ENCODE measurements at places on chromosomes 1 and 21.

DNA sequence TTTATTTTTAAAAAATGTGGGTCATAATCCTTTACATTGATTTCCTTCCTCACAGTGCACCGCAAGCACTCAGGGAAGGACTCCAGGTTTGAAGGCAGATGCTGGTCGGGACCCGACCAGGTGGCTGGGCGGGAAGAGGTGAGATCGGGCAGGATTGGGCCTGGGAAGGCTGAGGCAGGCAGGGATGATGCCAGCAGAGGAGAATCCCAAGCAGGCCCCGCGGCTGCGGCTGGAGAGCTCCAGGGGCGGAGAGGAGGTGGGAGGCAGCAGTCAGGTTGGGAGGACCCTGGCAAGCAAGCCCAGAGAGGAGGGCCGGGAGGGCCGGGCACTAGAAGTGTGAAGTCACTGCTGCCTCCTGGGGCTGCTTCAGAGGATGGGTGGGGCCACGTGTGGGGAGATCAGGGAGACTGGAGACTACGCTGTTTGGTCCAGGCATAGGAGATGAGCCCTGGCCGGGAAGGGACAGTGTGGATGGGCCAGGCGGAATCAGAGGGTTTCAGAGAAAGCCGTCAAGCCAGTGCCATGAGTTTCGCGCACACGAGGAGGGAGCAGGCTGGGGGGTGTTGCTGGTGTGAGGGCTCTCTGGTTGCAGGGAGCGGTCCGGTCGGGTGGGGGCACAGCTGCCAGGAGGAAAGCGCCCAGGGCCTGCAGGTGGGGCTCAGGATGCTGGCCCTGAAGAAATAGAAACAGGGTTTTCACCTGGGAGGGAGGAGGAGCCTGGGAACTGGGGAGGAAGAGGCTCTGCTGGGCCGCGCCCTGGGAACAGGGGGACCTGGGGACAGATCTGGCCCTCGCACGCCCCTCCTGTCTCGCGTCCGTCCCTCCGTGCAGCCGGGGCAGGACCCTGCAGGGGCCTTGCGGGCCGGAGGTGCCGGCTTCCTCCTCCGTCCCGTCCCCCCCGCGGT is 888 bp upstream of the COL18A1 start:
- peak overlapping the region; percentile 44 for H3K4me3 ChIP-seq
- no peak overlapping the region for H3K27ac ChIP-seq
- no peaks in the 10 kb centered on the region for H3K36me3 ChIP-seq
- DNase-seq, result no peak
- peaks cover 5% of the 10 kb centered on the region for H3K4me1 ChIP-seq

DNA sequence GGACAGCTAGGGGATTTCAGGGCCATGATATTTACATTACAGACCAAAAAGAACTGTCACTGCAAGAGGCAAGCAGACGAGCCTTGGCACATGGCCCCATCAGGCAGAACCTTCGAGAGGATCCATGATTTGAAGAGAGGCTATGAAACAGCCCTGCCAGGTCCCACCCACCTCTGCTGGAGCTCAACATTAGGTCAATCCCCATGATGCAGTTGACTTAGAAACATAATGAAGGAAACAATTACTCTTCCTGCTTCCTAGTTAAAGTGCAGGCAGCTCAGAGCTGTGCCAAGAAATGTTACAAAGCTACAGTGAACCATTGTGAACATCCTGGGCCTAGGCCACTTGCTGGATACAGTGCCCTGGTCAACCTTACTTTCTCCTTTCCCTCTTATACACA is 41.7 kb upstream of the PTCH2 start:
- no peak overlapping the region for H3K27ac ChIP-seq
- H3K4me3 ChIP-seq, result no peak overlapping the region
- no peaks in the 10 kb centered on the region for H3K27me3 ChIP-seq

- no peak overlapping the region for H3K4me3 ChIP-seq
- H3K27me3 ChIP-seq, result no peaks in the 10 kb centered on the region
- no peaks in the 10 kb centered on the region for H3K4me1 ChIP-seq
- no peak overlapping the region for H3K27ac ChIP-seq
- DNase-seq, result no peak
These were observed 37.4 kb upstream of the HSD17B7 start for GRCh38 chr1:162753001-162753658.

- H3K4me1 ChIP-seq, result no peaks in the 10 kb centered on the region
- H3K4me3 ChIP-seq, result no peak overlapping the region
- no peaks in the 10 kb centered on the region for H3K27me3 ChIP-seq
- H3K36me3 ChIP-seq, result no peaks in the 10 kb centered on the region
- no peak overlapping the region for H3K27ac ChIP-seq
These were observed 49.5 kb downstream of the TRIM11 start for GRCh38 chr1:228356897-228357680.

GRCh38 chr21:41196993-41197392 is 29.0 kb downstream of the BACE2 start:
- H3K27me3 ChIP-seq, result no peaks in the 10 kb centered on the region
- H3K4me1 ChIP-seq, result no peaks in the 10 kb centered on the region
- H3K27ac ChIP-seq, result no peak overlapping the region

- no peak for DNase-seq
- H3K4me1 ChIP-seq, result no peaks in the 10 kb centered on the region
- H3K27ac ChIP-seq, result no peak overlapping the region
- H3K27me3 ChIP-seq, result no peaks in the 10 kb centered on the region
- H3K36me3 ChIP-seq, result peaks cover 48% of the 10 kb centered on the region
- H3K4me3 ChIP-seq, result no peak overlapping the region
These were observed 23.1 kb downstream of the SOD1 start for GRCh38 chr21:31682620-31683019.

DNA sequence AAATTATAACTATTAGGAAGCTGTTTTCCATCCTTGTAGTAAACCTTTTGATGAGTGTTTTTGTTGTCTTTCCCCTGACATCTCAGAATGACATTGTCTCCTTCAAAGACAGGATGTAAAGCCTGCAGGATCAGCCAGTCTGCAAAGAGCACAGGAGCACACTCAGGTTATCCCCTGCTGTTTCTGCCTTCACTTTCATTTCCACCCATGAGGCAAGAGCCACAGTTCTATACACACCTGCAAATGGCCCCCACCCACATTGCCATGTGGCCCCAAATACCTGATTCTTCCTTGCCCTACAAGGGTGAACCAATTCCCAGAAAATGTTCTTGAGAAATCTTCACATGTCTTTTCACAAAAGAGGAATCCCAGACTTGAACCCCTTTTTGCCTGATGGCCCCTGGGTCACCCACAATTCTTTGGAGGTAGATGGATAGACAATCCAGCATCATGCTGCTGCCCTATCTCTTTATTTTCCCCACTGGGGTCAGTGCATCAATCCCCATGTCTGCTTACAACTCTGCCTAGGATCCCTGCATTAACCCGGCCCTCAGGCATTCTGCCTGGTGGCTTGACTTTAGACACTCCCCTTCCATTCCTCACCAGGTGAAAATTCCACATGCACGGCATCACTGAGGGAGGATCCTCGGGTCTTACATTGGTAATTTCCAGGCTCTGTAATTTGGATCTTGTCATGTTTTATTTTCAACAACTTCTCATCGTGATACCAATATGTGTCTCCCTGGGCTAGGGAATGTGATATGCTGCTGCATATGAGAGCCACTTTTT is 2.6 kb downstream of the FCRL3 start:
- DNase-seq, result no peak
- H3K36me3 ChIP-seq, result no peaks in the 10 kb centered on the region
- H3K4me3 ChIP-seq, result no peak overlapping the region
- H3K27me3 ChIP-seq, result no peaks in the 10 kb centered on the region

- H3K36me3 ChIP-seq, result no peaks in the 10 kb centered on the region
- no peak for DNase-seq
- H3K4me3 ChIP-seq, result peak overlapping the region; percentile 85
- no peaks in the 10 kb centered on the region for H3K27me3 ChIP-seq
These were observed 300 bp downstream of the USP24 start for GRCh38 chr1:55214934-55215193.

GRCh38 chr1:235872270-235872669 is 5.6 kb upstream of the LYST start:
- no peak overlapping the region for H3K27ac ChIP-seq
- no peak for DNase-seq
- H3K4me3 ChIP-seq, result no peak overlapping the region
- H3K4me1 ChIP-seq, result peaks cover 10% of the 10 kb centered on the region

- DNase-seq, result no peak
- H3K36me3 ChIP-seq, result peaks cover 13% of the 10 kb centered on the region
- H3K27ac ChIP-seq, result no peak overlapping the region
- H3K4me3 ChIP-seq, result no peak overlapping the region
- no peaks in the 10 kb centered on the region for H3K27me3 ChIP-seq
These were observed 5.6 kb downstream of the MX2 start for GRCh38 chr21:41367301-41367944.

DNA sequence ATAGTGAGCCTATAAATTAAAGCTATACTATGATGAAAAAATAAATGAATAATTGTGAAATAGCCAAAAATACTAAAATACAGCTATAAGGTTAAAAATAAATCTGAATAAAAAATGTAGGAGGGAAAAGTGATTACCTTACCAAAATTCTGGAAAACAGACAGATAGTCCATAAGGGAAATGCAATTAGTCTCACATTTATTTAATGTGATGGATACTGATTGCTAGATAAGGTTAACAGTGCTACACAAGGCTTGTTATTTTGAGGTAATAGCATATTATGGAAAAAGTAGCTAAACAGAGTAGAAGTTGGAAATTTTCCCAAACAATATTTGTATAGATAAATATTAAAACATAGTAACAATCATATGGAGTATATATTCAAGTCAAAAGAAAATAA is 413.0 kb downstream of the NEGR1 start:
- no peaks in the 10 kb centered on the region for H3K4me1 ChIP-seq
- H3K36me3 ChIP-seq, result no peaks in the 10 kb centered on the region
- no peaks in the 10 kb centered on the region for H3K27me3 ChIP-seq
- DNase-seq, result no peak
- H3K4me3 ChIP-seq, result no peak overlapping the region
- no peak overlapping the region for H3K27ac ChIP-seq

GRCh38 chr1:168341483-168341975 is 60.9 kb downstream of the TBX19 start:
- H3K4me1 ChIP-seq, result peaks cover 11% of the 10 kb centered on the region
- H3K27me3 ChIP-seq, result no peaks in the 10 kb centered on the region
- H3K27ac ChIP-seq, result no peak overlapping the region
- no peak overlapping the region for H3K4me3 ChIP-seq

DNA sequence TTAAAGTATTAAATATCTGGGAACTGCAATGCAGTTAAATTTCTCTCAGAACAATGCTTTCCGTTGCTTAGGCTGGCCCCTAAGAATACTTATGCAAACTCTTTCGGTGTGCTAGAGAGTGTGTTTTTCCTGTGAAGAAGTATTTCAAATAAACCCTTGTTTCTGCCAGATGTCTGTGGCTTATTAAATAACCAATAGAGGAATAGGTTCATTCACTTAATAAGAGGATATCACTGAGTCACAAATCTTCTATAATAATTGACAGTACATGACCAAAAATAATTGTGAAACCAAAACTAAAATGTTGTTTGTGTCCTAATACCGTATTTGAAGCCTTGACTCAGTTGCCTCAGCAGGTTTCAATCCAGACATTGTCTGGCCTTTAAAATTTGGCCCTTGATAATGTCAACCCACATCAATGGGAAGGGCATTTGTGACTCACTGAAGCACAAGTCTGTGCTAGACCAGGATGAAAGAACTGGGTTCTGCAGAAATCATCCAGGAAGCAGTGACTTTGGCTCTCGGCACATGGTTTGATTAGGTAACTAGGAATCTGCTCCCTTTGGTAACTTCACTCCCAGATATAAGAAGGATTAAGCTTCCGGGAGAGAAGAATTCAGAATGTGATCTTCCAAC is 104.2 kb upstream of the BARHL2 start:
- no peaks in the 10 kb centered on the region for H3K36me3 ChIP-seq
- H3K27ac ChIP-seq, result no peak overlapping the region
- H3K27me3 ChIP-seq, result no peaks in the 10 kb centered on the region

DNA sequence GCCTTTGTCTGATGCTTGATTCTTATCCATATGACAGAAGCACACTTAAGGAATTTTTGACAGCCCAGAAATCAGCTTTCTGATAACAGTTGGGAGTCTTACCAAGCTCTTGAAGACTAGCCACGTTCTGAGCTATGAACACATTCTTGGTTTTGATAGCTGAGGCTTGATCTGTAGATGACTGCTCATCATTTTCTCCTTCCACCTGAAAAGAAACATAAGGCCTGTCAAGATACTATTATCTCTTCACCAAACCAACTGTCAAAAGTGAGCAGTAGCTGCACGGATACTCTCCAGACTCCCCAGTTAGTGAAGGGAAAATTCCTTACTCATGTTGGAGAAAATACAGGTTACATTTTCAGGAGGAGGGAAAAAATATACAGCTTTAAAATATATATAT is 12.2 kb downstream of the UBR4 start:
- no peak overlapping the region for H3K4me3 ChIP-seq
- H3K4me1 ChIP-seq, result peaks cover 1% of the 10 kb centered on the region
- H3K36me3 ChIP-seq, result peaks cover 63% of the 10 kb centered on the region
- no peak for DNase-seq
- H3K27me3 ChIP-seq, result no peaks in the 10 kb centered on the region

DNA sequence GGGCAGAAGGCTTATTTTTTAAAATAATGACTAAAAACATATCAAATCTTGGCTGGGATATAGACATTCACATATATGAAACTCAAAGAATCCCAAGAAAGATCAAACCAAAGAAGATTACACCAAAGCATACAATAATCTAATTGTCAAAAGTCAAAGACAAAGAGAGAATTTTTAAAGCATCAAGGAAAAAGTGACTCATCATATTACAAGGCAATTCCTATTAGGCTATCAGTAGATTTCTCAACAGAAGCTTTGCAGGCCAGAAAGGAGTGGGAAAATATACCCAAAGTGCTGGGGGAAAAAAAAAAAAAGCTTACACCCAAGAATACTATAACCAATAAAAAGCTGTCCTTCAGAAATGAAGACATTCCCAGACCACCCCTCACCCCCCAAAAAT is 375.6 kb downstream of the BRINP2 start:
- no peaks in the 10 kb centered on the region for H3K36me3 ChIP-seq
- no peaks in the 10 kb centered on the region for H3K4me1 ChIP-seq
- no peaks in the 10 kb centered on the region for H3K27me3 ChIP-seq
- no peak overlapping the region for H3K27ac ChIP-seq
- DNase-seq, result no peak

GRCh38 chr1:43705982-43706597 is 1.2 kb upstream of the ST3GAL3 start:
- no peak overlapping the region for H3K4me3 ChIP-seq
- peaks cover 31% of the 10 kb centered on the region for H3K36me3 ChIP-seq
- H3K27ac ChIP-seq, result no peak overlapping the region
- H3K4me1 ChIP-seq, result peaks cover 6% of the 10 kb centered on the region
- DNase-seq, result no peak

- DNase-seq, result peak; percentile 23
- peaks cover 73% of the 10 kb centered on the region for H3K36me3 ChIP-seq
- H3K27me3 ChIP-seq, result no peaks in the 10 kb centered on the region
- H3K27ac ChIP-seq, result no peak overlapping the region
- no peaks in the 10 kb centered on the region for H3K4me1 ChIP-seq
- H3K4me3 ChIP-seq, result no peak overlapping the region
These were observed 25.1 kb upstream of the TMEM222 start for GRCh38 chr1:27296773-27297291.

Measured in effector memory CD4-positive, alpha-beta T cell (primary cell).